Stimulated activated CD4-positive, alpha-beta T cell treated with anti-CD3 and anti-CD28 coated beads, TNF-alpha, amount 100 ng/mL, for 4 hours (primary cell): ENCODE measurements at places on chromosomes 1 and 21.

DNA sequence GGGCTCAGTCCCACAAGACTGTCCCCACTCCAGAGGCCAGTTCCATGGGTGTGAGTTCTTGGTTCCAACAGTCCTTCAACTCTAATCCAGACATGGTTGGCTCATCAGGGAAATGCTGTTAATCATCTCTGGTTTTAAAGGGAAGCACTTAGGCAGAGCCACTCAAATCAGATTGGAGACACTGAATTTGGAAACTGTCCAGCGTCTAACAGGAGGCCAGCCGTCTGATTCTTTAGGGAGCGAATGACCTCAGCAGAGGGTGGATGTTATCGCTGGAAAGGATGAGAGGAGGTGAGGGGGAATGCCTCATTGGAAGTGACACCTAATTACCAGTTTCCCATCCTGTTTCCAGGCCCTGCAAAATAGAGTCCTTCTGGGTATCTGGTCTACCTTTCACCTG lies 22.8 kb upstream of the LRRC38 start:
- no peak for DNase-seq

- DNase-seq, result no peak
Observed at GRCh38 chr1:203135636-203136305, 8.2 kb downstream of the ADORA1 start.

DNA sequence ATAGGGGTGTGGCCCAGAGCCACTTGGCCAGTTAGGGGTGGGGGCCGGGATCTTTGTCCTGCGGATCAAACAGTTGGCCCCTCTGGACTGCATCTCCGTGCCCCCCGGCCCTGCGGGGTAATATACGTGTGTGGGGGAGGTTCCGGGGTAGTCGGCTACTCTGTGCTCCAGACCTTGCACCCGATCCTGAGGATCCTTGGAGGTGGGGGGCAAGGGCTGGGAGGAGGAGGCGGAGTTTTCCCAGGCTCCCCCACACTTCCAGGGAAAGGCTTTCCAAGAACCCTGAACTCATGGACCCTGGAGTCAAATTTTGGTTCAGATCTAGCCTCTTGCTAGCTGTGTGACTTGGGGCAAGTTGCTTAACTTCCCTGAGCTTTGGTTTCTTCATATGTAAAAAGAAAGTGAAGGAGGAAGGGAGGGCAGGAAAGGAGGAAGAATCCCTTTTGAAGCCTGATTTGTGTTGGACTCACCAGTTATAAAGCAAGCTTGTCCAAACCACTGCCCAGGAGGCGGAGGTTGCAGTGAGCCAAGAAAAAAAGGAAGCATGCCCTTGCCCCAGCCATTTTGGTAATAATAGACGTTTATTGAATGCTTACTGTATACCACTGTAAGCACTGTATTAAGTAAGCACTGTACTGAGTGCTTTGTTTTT lies 686 bp downstream of the MIIP start:
- DNase-seq, result no peak

GRCh38 chr1:161935264-161935663 lies 88.4 kb downstream of the OLFML2B start:
- no peak for DNase-seq

GRCh38 chr1:21622466-21623315 lies 46.5 kb downstream of the RAP1GAP start:
- peak; percentile 21 for DNase-seq

DNA sequence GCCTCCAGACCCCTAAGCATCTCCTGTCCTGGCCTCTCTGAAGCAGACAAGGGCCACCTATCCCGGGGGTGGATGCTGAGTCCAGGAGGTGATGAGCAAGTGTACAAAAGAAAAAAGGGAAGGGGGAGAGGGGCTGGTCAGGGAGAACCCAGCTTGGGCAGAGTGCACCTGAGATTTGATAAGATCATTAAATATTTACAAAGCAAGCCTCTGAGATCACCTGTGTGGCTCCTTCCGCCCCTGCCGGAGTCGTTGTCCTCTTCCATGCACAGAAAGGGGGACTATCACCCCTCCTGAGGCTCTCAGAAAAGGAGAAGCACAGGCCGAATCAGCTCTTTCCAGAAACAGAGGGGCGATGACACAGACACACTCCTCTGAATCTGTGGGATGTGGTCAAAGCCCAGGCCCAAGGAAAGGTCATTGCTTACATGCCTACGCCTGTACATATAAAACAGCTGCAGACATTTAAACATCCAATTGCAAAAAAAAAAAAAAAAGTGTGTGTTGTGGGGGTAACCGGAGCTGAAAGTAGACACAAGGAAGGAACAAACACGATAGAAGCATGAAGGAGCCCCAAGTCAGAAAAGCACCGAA lies 30.9 kb downstream of the PRSS38 start:
- no peak for DNase-seq

GRCh38 chr21:34582506-34583150 lies 32.3 kb downstream of the RCAN1 start:
- DNase-seq, result no peak

DNA sequence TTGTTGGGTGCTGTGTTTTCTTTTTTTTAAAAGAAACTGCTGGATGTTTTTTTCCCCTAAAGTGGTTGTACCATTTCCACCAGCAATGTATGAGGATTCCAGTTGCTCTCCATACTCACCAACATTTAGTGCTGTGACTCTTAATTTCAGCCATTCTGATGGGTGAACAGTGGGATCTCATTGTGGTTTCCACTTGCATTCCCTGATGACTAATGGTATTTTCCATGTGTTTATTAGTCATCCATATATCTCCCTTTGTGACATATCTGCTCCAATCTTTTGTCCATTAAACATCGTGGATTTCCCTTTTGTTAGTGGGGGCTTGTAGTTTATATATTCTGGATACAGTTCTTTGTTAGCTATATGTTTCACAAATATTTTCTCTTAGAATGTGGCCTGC lies 206.0 kb downstream of the CAMTA1 start:
- no peak for DNase-seq

GRCh38 chr1:11453742-11454491 lies 25.0 kb upstream of the DISP3 start:
- no peak for DNase-seq

- DNase-seq, result no peak
Observed at GRCh38 chr1:220761688-220762427, 13.7 kb downstream of the MTARC2 start.

- DNase-seq, result no peak
Observed at GRCh38 chr1:37726751-37727585, 34.7 kb downstream of the CDCA8 start.

DNA sequence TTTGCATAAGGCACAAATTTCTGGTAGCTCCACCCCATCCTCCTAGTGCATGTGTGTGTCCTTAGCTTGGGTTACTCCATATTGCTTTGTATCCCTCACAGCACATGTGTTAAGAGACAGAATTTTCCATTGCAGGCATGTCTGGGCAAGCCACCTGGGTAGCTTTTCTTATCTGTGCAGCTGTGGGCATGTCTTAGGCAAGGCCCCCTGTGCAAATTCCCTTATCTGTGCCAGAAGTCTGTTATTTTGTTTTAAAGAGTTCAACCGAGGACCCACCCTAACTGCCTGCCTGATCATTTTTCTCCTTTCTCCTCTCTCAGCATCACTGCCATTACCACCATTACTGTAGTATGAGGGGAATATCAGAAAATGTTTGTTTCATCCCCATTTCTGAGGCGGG lies 131.9 kb downstream of the CYYR1 start:
- DNase-seq, result no peak

DNA sequence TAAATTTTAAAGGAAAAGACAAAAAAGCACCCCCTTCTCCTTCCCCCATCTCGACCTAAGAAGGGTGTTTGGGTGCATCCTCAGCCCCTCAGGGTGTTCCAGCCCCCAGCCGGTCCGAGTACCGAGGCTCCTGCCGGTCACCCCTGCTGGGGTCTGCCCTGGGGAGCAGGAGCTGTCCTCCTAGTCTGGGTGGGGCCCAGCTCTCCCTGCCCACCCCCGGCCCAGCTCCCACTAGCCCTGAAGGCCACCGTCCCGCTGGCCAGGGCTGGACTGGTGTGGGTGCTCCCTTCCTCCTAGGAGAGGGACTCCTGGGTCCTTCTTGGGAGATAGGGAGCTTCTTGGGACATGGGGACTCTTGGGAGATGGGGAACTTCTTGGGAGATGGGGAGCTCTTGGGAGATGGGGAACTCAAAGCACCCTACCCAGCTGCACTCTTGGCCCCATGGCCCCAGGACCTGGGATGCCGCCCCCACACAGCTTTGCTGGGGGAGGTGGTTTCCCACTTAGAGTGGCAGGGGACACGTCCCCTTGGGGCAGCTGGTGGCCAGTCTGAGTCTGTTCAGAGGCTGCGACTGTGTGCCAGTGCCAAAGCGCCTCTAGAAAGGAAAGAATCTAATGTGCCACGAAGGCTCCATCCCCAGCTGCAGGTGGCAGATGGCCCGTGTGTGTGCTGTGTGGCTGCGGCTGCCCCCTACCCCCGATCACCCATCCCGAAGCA lies 44.5 kb downstream of the MORN1 start:
- no peak for DNase-seq

- DNase-seq, result no peak
Observed at GRCh38 chr1:37647281-37647680, 12.6 kb upstream of the RSPO1 start.

DNA sequence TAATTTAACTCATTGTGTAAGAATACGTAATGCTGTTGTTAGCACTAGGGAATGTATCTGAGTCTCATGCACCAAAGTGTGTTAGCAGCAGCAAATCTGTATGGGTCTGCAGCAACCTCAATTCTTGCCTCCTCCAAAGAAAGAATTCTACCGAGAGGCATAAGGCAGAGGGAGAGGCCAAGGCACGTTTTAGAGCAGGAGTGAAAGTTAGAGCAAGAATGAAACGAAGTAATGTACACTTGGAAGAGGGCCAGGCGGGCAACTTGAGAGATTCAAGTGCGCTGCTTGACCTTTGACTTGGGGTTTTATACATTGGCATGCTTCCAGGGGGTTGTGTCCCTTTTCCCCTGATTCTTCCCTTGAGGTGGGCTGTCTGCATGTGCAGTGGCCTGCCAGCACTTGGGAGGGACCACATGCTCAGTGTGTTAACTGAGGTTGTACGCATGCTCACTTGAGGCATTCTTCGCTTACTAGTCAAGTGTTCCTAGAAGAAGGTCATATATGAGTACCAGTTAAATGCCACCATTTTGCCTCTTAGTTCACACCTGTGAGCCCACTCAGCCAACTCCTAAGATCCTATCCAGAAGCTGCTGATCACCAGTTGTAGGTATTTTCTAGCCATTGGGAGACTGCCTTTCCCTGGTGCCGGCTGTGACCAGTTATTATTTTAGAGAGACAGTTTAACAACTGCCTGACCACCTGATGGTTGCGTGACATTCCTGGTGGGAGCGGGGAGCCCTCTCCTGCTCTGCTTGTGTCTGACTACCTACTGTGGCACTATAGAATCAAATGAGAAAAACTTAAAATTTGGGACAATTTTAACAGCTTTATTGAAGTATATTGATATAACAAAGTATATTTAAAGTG lies 2.7 kb upstream of the CNN3 start:
- DNase-seq, result no peak

- no peak for DNase-seq
Observed at GRCh38 chr1:160177667-160178066, 12.7 kb upstream of the CASQ1 start.

DNA sequence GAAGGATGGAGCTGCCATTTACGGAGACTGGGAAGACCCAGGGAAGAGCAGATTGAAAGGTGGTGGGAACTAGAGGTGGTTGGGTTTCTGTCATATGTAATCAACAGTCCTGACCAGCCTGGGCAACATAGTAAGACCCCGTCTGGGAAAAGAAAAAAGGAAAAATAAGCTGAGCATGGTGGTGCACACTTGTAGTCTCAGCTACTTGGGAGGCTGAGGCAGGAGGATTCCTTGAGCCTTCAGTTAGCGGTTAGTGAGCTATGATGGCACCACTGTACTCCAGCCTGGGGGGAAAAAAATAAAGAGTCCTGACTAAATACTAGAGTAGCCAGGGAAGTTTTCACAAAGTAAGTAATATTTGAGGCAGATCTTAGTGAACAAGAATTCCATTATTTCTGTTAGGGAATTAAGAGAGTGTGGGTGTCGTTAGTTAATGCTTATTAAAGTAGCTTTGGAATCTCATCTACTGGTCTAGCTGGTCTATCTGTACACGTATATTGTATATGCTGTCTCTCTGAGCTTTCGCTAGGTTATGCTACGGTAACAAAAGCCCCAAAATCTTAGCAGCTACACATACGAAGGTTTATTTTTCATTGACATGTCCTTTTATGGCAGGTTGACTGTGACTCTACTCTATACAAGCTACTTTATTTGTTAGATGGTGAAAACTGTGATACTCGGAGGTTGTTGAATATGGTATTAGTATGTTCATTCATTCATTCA lies 4.4 kb downstream of the NBPF1 start:
- DNase-seq, result no peak

- DNase-seq, result no peak
Observed at GRCh38 chr21:15706696-15707095, 23.1 kb upstream of the USP25 start.

DNA sequence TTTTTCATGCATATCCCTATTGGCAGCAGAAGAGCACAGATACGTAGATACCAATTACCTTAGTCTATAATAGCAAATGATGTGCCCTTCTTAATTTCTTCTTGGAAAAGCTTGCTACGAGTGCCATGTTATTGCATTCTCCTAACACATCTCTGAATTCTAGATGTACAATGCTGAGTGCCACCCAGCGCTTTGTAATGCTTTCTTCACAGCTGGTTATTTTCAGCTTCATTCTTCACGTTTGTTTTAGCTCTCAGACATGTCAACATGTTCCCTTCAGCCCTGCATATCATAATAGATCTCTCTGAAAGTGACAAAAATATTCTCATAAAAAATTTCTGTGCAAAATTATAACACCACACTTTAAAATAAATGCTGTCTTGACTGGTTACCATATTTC lies 981.2 kb downstream of the TTLL7 start:
- DNase-seq, result no peak

DNA sequence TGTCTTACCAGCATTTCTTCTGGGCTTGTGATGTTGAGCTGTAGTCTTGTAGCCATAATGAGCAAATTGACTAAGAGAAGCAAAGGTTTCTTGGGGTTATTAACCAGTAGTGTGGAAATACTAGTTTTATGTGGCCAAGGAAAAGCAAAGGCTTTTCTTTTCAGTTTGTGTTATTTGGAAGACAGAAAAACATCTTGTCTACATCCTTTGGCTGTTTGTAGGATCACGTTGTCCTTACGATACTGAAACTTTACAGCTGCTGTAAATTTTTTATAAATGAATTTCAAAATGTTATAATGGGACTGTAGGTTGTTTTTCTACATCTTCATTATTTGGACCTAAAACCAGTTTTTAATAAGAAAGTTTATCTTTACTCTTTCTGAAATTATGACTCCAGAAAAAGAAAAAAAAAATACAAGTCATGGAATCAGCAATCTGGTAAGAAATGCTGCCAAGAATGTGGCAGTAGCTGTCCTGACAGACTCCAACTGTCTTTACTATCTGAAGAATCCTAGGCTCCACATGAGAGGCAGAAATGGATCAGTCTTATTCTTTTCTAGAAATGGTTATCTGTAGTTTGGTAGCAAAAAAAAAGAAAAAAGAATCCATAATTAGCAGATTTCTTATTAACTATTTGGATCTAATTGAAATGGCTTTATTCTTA lies 41.6 kb upstream of the QSOX1 start:
- DNase-seq, result no peak

GRCh38 chr1:42680921-42681683 lies 1.1 kb upstream of the YBX1 start:
- no peak for DNase-seq

GRCh38 chr1:29698033-29698432 lies 461.7 kb downstream of the PTPRU start:
- no peak for DNase-seq

GRCh38 chr1:215344539-215344938 lies 222.6 kb upstream of the KCTD3 start:
- DNase-seq, result no peak

GRCh38 chr21:29235714-29236197 lies 63.0 kb upstream of the BACH1 start:
- no peak for DNase-seq
